ENCODE measurements at places on chromosomes 1 and 21.

- no peak overlapping the region for H3K27ac ChIP-seq
- H3K4me3 ChIP-seq: no peak overlapping the region
- H3K27me3 ChIP-seq: no peaks in the 10 kb centered on the region
- peaks cover 7% of the 10 kb centered on the region for H3K4me1 ChIP-seq
- peaks cover 81% of the 10 kb centered on the region for H3K36me3 ChIP-seq
Measured at GRCh38 chr1:110039641-110040040, 5.2 kb downstream of the STRIP1 start.

GRCh38 chr1:21307663-21308305 lies 17.5 kb upstream of the ECE1 start:
- H3K4me3 ChIP-seq: no peak overlapping the region
- peaks cover 14% of the 10 kb centered on the region for H3K4me1 ChIP-seq
- DNase-seq: no peak
- H3K27me3 ChIP-seq: no peaks in the 10 kb centered on the region

- H3K4me1 ChIP-seq: no peaks in the 10 kb centered on the region
- H3K27ac ChIP-seq: no peak overlapping the region
- DNase-seq: no peak
- H3K27me3 ChIP-seq: no peaks in the 10 kb centered on the region
- no peak overlapping the region for H3K4me3 ChIP-seq
Measured at GRCh38 chr1:159239551-159240220, 35.0 kb downstream of the ACKR1 start.

- H3K27me3 ChIP-seq: no peaks in the 10 kb centered on the region
- H3K4me1 ChIP-seq: peaks cover 13% of the 10 kb centered on the region
- H3K4me3 ChIP-seq: no peak overlapping the region
- H3K36me3 ChIP-seq: no peaks in the 10 kb centered on the region
- H3K27ac ChIP-seq: no peak overlapping the region
Measured at GRCh38 chr1:77412069-77412819, 130.4 kb downstream of the AK5 start.

DNA sequence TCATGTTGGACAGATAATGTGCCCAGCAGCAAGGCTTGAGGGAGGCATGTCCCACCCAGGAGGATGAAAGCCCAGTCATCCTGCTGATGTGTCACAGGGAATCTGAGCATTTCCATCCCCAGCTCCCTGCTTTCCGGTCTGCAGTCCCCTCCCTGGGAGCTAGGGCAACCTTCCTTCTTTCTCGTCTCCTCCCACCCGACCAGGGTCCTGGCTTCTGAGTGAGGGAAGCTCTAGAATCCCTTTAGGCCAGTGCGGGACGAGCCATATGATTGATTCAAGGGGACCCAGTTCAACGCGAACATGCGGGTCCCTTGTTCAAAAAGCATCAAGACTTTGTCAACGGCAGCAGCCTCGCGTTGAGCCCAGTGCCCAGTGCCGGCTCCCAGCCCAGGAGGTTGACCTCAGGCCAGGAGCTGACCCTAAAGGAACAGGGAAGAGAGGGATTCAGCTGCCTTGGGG lies 96.7 kb upstream of the TMPRSS2 start:
- H3K27ac ChIP-seq: no peak overlapping the region
- no peaks in the 10 kb centered on the region for H3K27me3 ChIP-seq
- H3K36me3 ChIP-seq: no peaks in the 10 kb centered on the region
- H3K4me1 ChIP-seq: peaks cover 10% of the 10 kb centered on the region
- no peak overlapping the region for H3K4me3 ChIP-seq

DNA sequence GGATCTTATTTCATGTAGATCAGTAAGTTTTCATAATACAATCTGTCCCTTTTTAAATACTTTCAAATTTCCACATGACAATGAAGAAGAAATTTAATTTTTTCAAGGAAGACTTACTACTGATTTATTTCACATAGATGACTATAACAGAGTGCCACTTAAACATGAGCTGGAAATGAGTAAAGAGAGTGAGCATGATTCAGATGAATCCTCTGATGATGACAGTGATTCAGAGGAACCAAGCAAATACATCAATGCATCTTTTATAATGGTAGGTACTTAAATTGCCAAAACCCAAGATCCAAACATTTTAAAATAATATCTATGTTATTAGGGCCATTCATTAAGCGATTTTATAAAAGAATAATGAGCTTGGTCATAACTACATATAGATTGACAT lies 110.4 kb downstream of the PTPRC start:
- no peaks in the 10 kb centered on the region for H3K27me3 ChIP-seq
- no peak for DNase-seq
- no peaks in the 10 kb centered on the region for H3K4me1 ChIP-seq
- no peak overlapping the region for H3K27ac ChIP-seq
